ENCODE measurements at places on chromosomes 6 and 20. TPM values are rescaled to one million over a fixed set of nuclear protein-coding genes. Genes with fewer than 3 reads are reported as not detected.

DNA sequence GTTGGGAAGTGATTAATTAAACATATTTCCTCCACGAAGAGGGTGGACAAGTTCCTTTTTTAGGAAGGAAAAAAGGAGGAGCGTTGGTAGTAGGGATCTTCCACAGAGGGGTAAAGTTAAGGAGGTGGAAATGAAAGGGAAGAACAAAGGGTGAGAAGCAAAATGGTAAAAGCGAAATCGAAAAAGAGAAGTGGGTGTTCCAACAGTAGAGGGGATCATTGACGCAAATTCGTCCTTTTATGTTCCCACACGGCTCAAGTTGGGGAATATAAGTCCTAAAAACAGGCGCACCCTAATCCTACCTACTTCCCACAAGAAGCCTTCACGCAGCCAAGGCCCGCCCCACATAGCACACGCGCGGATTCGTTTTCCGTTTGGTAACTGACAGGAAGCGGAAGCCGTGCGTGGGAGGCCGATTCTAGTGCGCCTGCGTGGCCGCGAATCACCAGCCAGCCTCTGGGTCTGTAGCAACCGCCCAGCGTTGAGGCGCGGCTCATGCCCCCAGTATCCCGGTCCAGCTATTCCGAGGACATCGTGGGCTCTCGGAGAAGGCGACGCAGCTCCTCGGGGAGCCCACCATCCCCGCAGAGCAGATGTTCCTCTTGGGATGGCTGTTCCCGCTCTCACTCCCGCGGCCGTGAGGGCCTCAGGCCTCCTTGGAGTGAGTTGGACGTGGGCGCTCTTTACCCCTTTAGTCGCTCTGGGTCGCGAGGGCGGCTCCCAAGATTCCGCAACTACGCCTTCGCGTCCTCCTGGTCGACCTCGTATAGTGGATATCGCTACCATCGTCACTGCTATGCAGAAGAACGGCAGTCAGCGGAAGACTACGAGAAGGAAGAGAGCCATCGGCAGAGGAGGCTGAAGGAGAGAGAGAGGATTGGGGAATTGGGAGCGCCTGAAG lies at the start of gene NKAPL:
NKAPL (plus strand) TSS at position 421 of the 901 bp plus-strand sequence; CDS start at position 496, 75 bp downstream.
- H3K4me3 ChIP-seq, result no peak within 1 kb of the TSS
- no peak for DNase-seq
- H3K27ac ChIP-seq, result no peak within 1 kb of the TSS
- no peaks in the 10 kb centered on the region for H3K4me1 ChIP-seq
- peaks cover 42% of the 10 kb centered on the region for H3K27me3 ChIP-seq
- H3K36me3 ChIP-seq, result no peaks in the 10 kb centered on the region

DNA sequence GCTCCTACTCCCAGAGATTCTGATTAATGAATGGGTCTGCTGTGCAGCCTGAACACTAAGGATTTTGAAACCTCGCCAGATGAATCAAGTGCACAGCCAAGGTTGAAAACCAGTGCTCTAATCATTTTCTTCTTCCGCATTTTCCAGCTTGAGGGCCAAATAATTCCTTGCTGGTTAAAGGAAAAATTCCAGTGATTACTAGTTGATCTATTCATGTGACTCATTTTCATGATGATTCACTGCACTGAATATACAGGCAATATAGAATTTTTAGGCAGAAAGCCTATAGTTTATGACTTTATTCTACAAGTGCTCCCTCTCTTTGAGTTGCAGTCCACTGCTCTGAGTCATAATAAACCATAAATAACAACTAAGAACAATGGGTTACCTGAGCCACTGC lies 80.6 kb upstream of the PROKR2 start:
- H3K27ac ChIP-seq, result no peak overlapping the region
- H3K27me3 ChIP-seq, result peaks cover 70% of the 10 kb centered on the region
- no peak overlapping the region for H3K4me3 ChIP-seq
- H3K36me3 ChIP-seq, result no peaks in the 10 kb centered on the region

DNA sequence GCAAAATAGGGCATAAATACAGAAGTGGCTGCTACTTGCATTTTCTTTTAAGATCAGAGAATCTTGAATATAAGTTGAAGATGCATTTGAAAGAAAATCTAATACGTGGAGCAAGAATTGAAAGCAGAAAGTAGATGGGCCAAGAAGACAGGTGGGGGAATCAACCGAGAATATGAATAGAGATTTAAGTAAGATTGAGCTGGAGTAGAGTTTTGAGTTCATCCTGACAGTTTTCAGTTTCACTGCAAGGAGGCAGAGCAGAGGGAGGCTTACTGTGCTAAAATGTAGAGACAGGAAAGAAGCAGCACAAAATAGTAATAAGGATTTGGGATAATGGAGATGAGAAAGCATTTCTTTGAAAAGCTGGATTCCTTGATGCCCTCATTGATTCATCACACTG lies 214.5 kb downstream of the GJA1 start:
- no peak overlapping the region for H3K4me3 ChIP-seq
- DNase-seq, result no peak
- no peaks in the 10 kb centered on the region for H3K4me1 ChIP-seq
- H3K36me3 ChIP-seq, result no peaks in the 10 kb centered on the region

GRCh38 chr6:147802459-147802858 lies 294.0 kb downstream of the SAMD5 start:
- no peak overlapping the region for H3K27ac ChIP-seq
- DNase-seq, result no peak
- H3K36me3 ChIP-seq, result peaks cover 2% of the 10 kb centered on the region
- no peaks in the 10 kb centered on the region for H3K27me3 ChIP-seq
- H3K4me1 ChIP-seq, result no peaks in the 10 kb centered on the region

DNA sequence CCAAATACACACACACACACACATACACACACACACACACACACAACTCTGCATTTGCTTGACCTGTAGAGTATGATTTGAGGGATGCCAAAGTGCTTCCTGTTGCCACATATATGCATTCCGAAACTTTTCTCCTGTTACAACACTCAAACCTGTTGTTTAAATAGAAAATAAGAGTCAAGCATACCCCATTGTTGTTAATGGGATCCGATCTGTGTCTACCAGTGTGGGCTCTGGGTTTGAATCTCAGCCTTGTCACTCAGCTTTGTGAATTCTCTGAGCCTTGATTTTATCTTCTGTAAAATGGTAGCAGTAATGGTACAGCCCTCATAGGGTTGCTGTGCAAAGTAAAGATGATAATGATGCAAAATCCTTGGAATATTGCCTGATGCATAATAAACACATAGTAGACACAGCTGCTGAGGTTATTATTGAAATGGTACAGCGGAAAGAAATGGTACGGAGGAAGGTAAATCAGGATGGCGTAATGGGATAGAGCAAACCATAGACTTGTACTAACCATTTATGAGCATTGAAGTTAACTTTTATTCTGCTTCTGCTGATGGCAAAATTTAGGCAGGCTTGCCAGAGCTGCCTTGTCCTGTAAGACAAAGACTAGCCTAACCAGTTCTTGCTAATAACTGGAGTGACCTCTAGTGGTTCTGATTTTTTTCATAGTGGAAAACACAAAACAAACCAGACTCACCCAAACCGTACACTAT lies 113.5 kb upstream of the PHACTR1 start:
- no peak overlapping the region for H3K4me3 ChIP-seq
- peaks cover 4% of the 10 kb centered on the region for H3K4me1 ChIP-seq
- no peaks in the 10 kb centered on the region for H3K36me3 ChIP-seq
- no peak overlapping the region for H3K27ac ChIP-seq
- DNase-seq, result no peak

- H3K27ac ChIP-seq, result no peak overlapping the region
- no peak overlapping the region for H3K4me3 ChIP-seq
- peaks cover 2% of the 10 kb centered on the region for H3K36me3 ChIP-seq
- no peak for DNase-seq
- H3K27me3 ChIP-seq, result no peaks in the 10 kb centered on the region
Measured at GRCh38 chr6:105564121-105564902, 161.4 kb upstream of the PREP start.

The FAM209A gene
- total RNA-seq, result 0.50 TPM

All from neural crest cell (in vitro differentiated cells).